ENCODE measurements at places on chromosomes 5 and 9. TPM values are rescaled to one million over a fixed set of nuclear protein-coding genes. Genes with fewer than 3 reads are reported as not detected.

IRX1 gene
- 24.1 TPM for total RNA-seq

- DNase-seq: no peak
Observed at GRCh38 chr5:104171958-104172690, 609.5 kb upstream of the NUDT12 start.

GRCh38 chr9:112571624-112572355, 85.2 kb downstream of the KIAA1958 start:
- DNase-seq: no peak

GRCh38 chr5:108141676-108142075, 240.2 kb downstream of the FBXL17 start:
- no peak for DNase-seq

DNA sequence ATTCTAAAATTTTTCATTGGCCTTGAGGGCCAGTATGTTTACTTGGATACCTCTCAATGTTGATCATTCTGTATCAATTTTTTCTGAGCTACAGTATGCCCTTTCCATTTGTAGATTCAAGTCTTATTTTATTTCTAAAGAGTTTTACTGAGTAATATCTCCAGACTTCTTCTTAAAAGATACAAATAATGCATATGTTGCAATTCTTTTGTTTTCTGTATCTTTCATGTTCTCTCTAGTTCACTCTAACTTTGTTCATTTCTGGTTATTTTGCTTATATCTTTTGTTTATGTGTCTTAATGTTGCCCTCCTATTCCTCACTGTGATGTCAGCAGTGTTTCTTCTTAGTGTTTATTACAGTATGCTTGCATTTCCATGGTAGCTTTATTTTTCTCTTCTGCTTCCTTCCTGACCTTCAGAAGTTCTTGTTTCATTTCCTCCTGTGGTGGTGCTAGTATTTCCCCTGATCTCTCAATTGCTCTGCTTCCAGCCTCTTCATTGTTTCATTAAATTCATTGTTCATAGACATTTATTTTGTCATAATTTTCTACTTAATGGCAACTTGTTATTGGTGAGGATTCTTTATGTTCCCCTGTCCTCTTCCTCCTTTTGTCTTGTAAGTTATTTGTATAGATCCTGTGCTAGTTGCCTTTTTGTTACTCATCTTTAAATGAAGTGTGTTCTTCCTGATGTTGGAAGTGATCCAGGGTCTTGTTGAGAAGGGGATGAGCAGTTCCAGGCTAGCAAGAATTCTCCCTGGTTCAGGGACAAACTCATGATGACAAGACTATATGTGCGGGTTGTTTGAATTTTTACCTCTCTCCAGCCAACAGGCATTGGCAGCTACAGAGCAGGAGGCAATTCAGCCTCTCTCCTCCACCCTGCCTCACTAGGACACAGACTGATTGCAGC, 160.8 kb downstream of the DEPDC1B start:
- no peak for DNase-seq

- no peak for DNase-seq
Observed at GRCh38 chr5:160263326-160263855, 34.1 kb downstream of the FABP6 start.

TOR1B gene
- 23.5 TPM for total RNA-seq

TIMD4 gene
- not detected for total RNA-seq

ACTBL2 gene
- total RNA-seq: not detected

DNA sequence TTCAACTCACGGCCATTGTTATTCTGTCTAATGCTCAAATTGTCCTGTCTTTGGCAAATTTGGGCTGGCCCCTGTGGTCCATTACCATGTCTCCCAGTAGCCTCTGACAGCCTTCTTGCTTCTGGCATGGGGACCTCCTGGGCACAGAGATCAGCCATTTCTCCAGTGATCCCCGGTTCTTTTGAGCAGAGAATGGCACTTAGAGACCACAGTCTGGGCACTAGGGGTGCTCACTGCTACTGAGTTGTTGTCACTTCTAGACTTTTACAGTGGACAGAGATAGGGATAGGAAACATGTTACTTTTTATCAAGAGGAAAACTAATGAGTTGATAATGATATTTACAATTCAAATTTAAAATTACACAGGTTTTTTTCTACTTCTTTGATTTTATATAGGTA, 47.6 kb upstream of the BARHL1 start:
- DNase-seq: no peak

DNA sequence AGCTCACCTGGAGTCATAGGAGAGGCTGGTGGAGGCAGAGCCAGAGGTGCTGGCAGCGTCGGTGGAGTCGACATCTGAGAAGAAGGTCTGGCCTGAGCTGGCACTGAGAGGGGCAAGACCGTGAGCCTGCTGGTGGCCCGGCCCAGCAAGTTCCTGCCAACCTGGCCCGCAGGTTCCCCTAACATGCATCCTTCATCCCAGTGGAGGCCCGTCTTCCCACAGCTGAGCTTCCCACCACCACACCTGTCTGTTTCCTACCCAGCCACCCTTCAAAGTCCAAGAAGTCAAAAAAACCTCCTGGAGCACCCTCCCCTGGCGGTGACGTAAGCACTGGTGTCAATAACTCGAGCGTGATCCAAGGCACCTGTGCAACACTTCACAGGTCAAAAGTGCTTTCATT, 16.9 kb downstream of the PHF19 start:
- DNase-seq: no peak

DNA sequence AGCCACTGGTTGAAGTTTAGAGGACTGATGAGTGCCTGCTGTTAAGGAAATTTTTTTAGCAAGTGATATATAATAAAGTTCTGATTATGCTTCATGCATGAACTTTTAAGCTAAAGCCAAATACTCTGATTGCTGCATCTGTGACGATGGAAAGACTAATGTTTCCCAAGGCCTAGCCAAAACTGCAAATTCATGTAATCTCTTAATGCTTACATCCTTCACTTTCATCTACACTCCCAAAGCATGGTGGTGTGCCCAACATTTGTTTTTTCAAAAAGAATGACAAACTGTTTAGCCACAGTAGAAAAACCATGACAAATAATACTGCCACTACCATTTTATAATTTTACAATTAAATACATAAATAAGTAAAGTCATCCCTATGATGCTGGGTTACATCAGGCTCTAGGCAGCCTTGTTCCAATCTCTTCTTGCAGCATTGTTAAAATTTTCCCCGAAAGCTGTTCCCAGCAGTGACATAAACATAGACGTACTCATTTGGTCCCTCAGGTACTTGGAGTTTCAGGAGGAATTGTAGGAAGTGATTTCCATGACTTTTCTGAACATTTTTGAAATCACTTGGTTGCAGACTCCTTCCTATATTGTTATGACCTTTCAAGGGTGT, 625.3 kb upstream of the DMAC1 start:
- no peak for DNase-seq

Measured in type B pancreatic cell (in vitro differentiated cells).